Fibroblast of villous mesenchyme (primary cell): ENCODE measurements at places on chromosomes 16 and 17. TPM values are rescaled to one million over a fixed set of nuclear protein-coding genes. Genes with fewer than 3 reads are reported as not detected.

DNA sequence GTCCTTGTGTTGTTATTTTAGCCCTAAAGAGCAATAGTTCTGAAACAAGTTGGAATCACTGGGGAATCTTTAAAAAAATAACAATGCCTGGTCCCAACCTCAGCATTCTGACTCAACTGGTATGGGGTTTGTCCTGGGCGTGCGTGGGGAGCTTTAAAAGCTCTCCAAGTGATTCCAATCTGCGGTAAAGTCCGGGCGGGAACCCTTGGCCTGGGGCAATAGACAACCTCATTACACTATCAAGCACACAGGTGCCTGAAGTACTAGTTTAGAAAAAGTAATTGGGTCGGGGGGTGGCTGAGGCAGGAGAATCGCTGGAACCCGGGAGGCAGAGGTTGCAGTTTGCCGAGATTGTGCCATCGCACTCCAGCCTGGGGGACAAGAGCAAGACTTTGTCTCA is 4.4 kb downstream of the STX8 start:
- no peak for DNase-seq

- DNase-seq: no peak
Measured at GRCh38 chr16:69195369-69196029, 8.5 kb downstream of the SNTB2 start.

Gene ZACN
- total RNA-seq: not detected in 2 replicates

Gene HLF
- total RNA-seq: not detected in 2 replicates

DNA sequence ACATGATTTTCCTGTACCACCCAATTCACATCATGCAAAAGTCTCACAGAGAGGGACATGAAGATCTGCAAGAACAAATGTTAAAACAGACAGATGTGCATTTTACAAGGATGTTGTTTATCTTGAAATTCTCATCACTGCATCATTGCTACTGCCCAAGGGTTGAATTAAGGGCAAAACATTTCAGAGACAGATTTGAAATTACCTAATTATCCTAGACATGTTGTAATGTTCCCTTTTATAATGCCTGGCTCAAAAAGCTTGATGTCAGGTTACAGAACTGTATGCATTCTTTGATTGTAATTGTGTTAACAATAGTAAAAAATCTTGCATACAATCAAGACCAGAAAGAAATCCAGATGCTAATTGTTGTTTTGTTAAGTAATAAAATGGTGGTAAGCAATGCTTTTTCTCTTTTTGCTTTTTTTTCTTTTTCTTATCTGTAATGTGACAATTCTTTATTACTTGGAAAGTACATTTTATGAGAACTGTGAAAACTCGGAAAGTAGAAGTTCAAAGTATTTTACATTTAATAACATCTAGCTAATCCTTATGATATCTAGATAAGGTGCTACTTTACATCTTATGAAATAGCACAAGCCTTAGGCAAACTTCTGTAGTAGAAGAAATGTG is 3.6 kb upstream of the DUSP14 start:
- DNase-seq: peak; percentile 84

Gene UMOD
- total RNA-seq: not detected in 2 replicates

- no peak for DNase-seq
Measured at GRCh38 chr16:49464877-49465504, 91.4 kb downstream of the C16orf78 start.
